ENCODE measurements at places on chromosomes 1 and 21.

DNA sequence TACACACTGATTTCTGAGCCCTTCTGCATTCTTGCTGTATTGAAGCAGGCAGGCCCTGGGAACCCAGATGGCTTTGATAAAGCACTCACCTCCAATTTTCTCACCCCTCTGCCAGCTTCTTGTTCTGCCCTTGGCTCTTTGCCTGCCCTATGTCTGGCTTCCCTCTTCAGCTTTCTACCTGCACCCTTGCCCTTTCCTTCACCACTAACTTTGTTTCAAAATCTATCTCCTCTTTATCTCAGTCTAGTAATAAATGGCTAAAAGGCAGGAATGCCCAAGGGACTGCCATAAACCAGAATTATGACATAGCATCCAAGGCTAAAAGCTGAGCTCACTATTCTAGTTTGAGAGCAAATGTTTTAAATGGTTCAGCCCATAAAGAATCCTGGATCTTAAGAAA lies 178.7 kb downstream of the TNR start:
- no peak for DNase-seq

DNA sequence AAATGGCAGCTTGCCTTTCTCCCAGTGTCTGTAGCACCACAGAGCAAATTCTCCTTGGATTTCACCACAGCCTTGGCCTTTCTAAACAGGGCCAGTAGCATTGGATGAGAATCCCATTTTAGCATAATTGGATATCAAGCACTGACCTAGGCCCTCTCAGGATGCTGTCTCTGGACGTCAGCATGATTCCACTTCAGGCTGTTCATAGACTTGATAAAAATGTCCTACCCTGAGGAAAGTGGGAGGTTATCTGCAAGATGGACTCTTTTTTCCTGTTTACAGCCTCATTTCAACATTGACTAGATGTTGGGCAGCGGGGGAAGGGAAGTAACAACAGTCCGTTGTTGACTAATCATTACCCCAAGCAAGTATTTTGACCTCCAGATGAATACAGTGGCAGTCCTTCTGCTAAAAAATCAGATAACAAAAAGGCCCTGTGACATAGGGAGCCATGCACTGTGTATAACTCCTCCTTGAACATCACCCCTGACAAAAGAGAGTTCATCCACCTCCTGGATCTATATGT lies 5.2 kb downstream of the NPL start:
- DNase-seq: no peak

- DNase-seq: no peak
These were observed 251.8 kb downstream of the ADGRL2 start for GRCh38 chr1:82052563-82052962.

GRCh38 chr1:2451741-2452140 lies 24.3 kb upstream of the PLCH2 start:
- DNase-seq: no peak

GRCh38 chr1:200262326-200262965 lies 147.4 kb downstream of the ZNF281 start:
- no peak for DNase-seq

DNA sequence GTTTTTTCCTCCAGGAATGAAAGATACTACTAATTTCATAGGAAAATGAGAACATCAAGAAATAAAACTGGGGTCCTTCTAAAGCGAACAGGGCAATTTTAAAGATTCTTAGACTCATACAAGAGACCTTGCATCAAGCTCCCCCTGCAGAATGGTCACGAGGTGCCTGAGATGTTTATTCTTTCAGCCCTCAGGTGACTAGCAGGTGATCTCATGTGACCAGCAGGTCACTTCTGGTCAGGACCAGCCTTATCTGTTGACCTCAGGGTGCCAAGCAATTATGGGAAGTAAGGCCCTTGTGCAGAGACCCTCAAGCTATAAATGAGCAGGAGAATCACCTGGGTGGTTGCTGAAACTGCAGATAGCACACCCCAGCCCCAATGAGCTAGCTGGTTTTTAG lies 20.6 kb upstream of the TMEM51 start:
- no peak for DNase-seq

DNA sequence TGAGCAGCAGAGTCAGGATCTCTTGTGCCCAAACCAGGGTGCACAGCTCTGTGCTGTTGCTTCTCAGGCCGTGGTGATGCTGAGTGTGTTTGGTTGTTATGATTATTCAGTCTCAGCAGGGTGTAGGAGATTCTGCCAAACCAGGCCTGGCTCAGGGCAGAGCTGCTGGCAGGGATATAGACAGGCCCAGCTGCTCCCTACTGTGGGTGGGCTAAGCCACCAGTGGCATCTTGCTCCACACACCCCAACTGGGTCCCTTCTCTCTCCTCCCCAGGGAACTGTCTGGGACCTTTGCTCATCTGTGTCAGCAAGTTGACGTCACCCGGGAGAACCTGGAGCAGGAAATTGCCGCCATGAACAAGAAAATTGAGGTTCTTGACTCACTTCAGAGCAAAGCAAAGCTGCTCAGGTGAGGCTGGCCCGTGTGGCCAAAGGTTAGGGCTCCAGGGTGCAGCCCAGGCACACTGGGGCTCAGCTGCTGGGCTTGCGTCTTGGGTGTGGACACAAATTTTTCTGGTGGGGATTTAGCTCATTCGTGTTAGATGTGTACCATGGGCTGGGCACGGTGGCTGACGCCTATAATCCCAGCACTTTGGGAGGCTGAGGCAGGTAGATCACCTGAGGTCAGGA lies 9.9 kb upstream of the MIIP start:
- no peak for DNase-seq

- DNase-seq: no peak
These were observed 24.0 kb upstream of the ADAM30 start for GRCh38 chr1:119920104-119920968.

DNA sequence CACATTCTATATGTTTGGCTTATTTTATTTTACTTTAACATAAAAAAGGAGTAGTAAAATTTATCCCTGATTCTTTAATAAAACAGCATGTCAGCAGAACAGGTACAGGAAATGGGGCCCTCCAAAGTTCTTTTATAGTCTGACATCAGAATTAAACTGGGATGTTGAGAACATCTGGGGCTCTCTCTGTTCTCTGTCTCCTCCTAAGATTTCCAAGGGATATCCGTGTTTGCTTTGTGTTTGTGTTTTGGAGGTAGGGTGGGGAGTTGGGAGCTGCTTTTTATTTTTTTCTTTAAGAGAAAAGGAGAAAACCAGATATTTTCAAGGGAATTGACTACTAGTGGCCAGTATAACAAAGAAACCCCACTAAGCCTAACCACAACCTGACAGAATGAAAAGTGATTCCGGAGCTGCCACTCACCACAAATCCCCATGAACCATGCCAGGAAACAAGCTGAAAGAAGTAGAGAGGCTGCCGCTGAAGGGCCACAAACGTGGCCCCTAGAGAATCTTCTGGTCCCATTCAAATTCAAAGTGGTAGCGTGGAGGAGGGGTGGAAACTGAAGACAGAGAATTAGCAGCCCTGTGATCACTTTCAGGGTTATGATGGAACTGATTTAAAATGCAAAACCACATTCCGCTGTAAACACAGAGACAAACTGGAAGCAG lies 369.6 kb upstream of the ADGRL2 start:
- DNase-seq: no peak

DNA sequence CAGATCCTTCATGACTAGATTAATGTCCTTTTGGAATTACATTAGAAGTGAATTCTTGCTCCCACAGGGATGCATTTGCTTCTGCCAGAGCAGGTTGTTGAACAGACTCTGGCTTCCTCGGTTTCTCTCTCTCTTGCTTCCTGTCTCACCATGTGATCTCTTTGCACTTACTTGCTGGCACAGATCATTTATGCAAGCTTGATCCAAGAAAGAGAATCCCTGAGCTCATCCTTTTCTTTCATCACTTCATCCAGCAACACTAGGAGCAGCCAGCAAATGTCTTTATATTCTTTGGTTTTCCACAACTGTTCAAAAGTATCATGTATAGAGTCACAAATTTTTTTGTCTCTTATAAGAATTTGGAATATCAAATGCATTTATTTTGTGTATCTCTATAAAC lies 313.5 kb downstream of the ZNF326 start:
- DNase-seq: no peak

GRCh38 chr1:229640455-229640854 lies 14.4 kb downstream of the URB2 start:
- no peak for DNase-seq
